ENCODE measurements at places on chromosomes 12 and 14.

GRCh38 chr14:34436118-34436905 lies 25.7 kb downstream of the SPTSSA start:
- no peak for DNase-seq

DNA sequence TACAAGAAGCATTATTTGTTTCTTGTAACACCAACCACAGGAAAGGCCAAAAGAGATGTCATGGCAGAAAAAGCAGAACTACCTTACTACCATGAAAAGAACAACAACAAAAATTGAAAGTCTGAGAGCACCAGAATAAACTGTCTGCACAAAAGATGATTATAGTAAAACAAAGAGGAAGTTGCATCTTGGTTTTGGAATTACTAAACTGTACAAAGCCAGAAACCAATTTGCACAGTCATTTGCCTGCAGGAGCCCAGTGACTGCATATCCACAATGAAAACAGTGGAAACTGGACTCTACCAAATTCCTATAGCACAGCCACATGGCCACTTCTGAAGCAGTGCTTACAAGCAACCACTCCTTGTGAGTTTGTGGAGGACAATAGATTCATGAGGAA lies 276.2 kb downstream of the SSPN start:
- DNase-seq: peak; percentile 50

- peak; percentile 42 for DNase-seq
Measured at GRCh38 chr14:99192028-99192621, 79.9 kb downstream of the BCL11B start.

- no peak for DNase-seq
Measured at GRCh38 chr12:122732170-122732569, 1.5 kb upstream of the HCAR1 start.

- DNase-seq: no peak
Measured at GRCh38 chr12:59389968-59390576, 205.8 kb upstream of the SLC16A7 start.

GRCh38 chr14:47438650-47439140 lies 236.7 kb downstream of the MDGA2 start:
- peak; percentile 71 for DNase-seq

- no peak for DNase-seq
Measured at GRCh38 chr14:19873178-19873577, 1.8 kb upstream of the OR4K2 start.

GRCh38 chr14:99181804-99182520 lies 90.0 kb downstream of the BCL11B start:
- no peak for DNase-seq

DNA sequence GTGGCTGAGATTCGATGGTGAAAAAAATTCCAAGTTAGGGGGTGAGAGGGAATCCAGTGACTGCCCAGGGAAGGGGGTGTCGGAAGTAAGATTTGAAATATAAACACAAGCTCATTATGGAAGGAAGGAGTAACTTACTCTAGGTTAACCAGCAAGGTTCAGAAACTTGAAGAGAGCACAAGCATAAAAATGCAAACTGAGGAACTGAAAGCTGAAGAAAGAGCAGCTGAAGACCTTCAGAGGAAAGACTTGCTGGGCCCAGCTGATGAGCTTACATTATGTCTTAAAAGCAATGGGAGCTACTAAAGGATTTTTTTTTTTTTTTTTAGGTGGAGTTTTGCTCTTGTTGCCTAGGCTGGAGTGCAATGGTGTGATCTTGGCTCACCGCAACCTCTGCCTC lies 189.7 kb upstream of the GRIN2B start:
- no peak for DNase-seq

DNA sequence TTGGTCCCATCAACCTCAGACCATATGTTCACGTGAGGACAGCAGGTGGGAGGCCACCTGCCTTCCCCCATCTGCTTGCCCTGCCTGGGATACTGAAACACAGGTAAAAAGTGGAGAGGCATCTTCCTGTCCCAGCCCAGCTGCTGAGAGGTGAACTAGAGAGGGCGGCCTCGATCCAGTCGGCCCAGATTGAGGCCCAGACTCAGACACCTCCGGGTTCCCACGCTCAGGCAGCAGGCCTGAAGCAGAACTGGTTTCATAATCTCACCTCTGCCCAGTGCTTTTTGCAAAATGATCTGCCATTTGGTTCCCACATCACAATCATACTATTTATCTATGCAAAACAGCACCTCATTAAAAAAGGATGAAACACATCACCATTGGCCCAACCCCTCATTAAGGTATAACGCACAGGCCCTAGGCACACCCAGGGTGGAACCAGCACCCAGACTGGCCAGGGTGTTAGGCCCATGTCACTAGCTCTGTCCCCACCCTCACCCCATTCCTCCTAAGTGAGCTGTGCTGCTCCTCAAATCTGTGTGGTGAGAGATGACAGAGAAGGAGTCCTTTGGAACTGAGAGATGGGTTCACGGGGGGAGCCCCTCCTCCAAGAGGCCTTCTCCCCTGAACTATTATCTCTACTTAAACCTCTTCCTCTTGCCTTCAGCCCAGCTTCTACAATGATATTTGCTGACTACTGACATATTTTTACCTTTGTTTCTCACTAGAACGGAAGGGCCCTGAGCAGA lies 81.1 kb downstream of the ZFP36L1 start:
- no peak for DNase-seq

- DNase-seq: no peak
Measured at GRCh38 chr14:35344107-35344807, 52.1 kb downstream of the PSMA6 start.

DNA sequence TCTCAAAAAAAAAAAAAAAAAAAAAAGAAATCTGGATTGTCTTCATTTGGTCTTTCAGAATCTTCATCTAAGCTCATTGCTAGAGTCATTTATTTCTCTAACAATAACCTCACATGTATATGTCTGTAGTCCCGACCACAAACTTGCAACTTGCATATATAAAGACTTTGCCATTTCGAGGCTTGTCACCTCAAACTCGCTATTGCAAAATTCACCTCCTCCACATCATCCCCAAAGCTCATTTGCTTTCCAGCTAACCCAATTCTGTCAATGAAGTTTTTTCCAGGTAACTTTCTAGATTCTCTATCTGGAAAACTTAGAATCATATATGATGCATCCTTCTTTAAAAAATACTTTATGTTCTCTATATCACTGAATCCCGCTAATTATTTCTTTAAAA lies 393.2 kb upstream of the ATXN7L3B start:
- DNase-seq: peak; percentile 80
